ENCODE measurements at places on chromosomes 1 and 21.

DNA sequence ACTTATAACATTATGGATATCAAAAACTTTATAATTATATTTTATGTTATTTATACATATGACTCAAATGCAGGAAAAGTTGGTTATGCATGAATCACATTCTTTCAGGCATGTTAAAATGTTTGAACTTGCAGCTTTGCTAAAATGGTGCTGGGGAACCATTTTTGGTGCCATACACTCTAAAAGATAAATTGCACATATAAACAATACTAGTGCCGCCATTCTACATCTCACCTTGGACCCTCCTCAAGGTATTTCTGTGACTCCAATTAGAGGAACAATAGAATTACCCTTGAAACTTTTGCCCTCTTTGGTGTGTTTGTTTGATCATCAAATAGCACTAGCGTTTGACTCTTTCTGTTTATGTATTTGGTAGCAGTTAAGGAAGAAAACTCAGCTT is 997 bp downstream of the PRKACB start:
- DNase-seq = no peak

GRCh38 chr1:208988811-208989222 is 594.7 kb upstream of the CAMK1G start:
- DNase-seq = peak; percentile 76

GRCh38 chr1:157770442-157771043 is 6.4 kb downstream of the FCRL2 start:
- no peak for DNase-seq

GRCh38 chr1:167328816-167329483 is 108.3 kb downstream of the POU2F1 start:
- no peak for DNase-seq

DNA sequence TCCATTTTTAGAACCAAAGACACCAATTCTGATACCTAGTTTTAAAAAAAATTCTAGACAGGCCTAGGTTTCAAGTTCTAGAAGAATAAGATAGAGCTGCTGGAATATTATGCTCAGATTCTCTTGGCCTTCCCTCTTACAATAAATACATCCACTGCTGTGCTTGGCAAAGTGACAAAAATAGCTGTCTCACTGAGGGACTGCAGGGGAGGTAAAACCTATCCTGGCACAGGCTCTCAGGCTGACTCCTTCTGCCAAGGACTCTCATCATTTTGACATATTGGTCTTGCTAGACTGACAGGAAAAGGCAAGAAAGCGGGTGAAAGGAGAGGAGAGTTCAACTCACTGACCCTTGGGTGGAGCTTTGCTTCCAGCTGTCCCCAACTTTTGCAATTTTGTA is 197.0 kb upstream of the LHX8 start:
- DNase-seq = no peak

DNA sequence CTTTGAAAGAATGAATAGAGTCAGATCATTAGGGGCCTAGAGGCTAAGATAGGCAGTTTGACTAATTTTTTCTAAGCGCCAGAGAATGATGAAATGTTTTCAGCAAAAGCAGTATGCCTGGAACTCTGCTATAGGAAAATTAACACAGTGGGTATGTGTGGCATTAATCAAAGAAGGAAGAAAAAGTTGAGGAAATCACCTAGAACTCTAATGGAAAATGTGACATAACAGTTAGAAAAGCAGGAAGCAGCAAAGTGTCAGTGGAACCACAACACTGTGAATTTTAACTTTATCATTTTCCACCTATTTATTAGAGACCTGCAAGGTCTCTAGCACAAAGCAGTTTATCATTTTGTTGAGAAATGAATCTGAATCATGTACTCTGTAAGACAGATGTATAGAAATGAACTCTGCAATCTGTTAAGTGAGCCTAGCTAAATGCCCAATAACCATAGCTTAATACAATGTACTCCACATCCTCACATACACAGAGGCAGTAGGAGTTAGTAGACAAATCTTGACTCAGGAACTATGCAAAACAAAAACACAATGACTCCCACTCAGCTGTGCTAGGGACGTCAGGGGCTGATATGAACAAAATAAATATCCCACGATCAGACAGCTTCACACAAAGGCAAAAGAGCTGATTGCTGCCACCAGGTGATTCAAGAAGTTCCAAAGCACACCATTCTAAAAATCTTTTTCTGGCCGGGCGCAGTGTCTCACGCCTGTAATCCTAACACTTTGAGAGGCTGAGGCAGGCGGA is 500.7 kb upstream of the NFIA start:
- DNase-seq = no peak

- no peak for DNase-seq
These were observed 38.8 kb upstream of the RGS8 start for GRCh38 chr1:182723200-182723599.

DNA sequence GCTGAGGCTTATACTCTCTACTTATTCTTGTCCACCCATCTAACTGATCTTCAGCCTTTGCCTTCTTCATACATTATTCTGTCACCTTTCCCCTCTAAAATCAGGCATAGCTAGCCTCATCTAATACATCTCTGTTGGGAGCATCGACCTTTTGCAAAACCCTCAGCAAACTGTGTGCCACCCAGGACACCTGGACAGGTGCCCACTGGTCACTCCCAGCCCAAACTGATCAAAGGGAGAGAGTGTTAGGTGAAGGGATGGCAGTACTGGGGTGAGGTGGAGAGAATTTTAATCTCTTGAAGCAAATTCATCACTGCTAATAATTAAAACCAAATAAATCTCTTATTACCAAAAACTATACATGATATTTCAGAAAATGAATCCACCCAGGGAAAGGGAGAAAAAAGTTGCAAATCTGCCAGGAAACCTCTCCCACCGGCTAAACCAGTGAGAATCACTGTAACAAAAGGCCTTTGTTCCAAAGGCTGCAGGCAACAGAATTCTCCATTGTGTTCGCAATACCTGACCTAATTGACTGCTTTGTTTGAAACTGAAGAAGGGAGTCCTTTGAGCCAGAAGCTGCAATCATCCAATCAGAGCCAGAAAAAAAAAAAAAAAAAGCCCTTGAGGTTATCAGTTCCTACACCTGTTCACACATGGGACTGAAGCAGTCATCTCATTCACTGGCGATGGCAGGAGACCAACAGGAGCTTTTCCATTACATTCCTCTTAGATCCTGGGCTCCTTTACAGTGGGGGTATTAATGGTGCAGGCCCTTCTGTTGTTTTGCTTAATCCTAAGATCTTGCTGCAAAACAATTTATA is 172.6 kb downstream of the APP start:
- DNase-seq = no peak

DNA sequence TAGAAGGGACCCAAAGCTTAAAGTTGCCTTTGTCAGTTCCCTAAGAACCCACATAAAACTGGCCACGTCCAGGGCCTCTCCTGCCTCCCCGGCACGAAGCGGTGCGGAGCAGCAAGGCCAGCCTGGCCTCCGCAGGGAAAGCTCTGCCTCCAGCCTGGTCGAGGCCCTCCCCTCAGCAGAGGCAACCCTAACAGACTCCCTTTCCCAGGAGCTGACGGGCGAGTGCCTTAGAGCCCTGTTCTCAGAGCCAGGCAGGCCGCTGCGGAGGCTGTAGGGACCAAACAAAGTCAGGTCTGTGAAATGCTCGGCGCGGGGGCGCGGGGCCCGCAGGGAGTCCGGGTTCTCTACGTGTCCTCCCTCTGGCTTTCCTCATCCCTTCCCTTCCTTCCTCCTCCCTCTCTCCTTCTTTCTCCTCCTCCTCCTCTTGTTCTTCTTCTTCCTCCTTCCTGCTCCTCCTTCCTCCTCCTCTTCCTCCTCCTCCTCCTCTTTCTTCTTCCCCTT is 40.7 kb downstream of the RIPK4 start:
- DNase-seq = no peak

DNA sequence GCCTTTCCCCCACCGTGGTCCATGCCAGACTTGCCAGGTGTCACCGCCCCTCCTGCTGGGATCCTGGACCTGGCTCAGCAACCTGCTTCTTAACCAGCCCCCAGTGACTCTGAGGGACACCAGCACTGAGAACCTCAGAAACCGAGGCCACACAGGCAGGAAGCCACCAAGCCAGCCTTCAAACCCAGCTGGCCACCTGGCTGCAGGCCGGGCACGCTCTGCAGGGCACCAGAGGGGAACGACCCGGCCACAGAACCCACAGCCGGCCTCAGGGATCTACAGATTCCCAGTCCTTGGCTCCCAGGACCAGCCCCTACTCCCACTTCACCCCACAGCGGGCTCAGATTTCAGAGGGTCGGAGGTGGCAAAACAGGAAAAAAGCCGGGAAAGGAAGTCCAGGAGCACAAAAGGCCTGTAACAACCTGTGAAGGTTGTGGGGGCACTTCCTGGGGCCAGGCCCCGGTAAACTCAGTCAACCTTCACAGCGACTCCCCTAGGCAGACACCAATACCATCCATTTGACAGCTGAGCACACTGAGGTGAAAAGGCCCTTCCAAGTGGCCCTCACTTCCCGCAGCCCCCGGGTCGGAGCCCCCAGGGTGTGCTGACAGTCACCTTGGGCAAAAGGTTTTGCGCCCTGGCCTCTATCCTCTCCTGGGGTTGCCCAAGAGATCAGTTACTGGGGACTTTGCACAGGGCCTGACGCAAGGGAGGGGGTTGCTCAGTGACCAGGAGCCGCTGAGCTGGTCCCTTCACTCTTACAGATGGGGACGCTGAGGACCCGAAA is 14.1 kb downstream of the RUNX3 start:
- no peak for DNase-seq

GRCh38 chr1:80384083-80384830 is 1377.7 kb upstream of the ADGRL4 start:
- no peak for DNase-seq

DNA sequence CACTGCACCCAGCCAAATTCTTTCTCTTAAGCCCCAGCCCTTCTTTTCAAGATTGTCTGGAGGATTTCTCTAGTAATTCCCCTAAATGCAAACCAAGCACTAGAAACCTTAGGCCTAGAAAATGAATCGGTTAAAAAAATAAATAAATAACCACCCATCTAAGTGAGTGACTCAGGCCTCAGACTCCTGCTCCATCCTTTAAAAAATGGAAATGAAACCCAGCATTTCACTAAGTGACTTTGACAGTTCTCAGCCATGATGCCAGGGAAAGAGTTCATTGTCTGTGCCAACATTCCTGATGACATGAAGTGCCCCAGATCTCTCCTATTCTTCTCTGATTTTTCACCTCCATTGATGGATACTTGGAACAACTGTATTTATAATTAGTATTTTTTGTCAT is 415.2 kb upstream of the DAB1 start:
- no peak for DNase-seq

GRCh38 chr1:39590546-39590945 is 14.0 kb upstream of the PABPC4 start:
- DNase-seq = no peak

GRCh38 chr1:28928314-28928941 is 14.1 kb downstream of the EPB41 start:
- no peak for DNase-seq

GRCh38 chr1:212760126-212760823 is 31.3 kb downstream of the NSL1 start:
- DNase-seq = no peak

- DNase-seq = no peak
These were observed 1.1 kb downstream of the COL9A2 start for GRCh38 chr1:40315795-40316594.

DNA sequence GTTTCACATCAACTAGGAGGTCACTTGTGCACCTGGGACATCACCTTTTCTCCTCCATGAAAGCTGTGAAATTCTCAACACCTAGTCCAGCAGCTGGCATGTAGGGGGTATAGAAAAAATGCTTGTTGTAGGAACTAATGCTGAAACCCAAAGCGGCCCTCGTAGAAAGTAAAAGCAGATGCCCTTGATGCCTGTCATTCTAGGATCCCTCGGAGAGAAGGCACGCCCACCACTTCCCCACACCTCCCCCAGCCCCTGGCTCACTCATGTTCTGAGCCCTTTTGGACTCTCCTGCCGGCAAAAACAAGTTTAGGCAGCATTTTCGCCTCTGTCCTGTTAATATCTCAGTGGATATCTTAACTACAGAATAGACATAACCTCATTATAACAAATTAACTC is 36.5 kb downstream of the RIPK4 start:
- DNase-seq = no peak

DNA sequence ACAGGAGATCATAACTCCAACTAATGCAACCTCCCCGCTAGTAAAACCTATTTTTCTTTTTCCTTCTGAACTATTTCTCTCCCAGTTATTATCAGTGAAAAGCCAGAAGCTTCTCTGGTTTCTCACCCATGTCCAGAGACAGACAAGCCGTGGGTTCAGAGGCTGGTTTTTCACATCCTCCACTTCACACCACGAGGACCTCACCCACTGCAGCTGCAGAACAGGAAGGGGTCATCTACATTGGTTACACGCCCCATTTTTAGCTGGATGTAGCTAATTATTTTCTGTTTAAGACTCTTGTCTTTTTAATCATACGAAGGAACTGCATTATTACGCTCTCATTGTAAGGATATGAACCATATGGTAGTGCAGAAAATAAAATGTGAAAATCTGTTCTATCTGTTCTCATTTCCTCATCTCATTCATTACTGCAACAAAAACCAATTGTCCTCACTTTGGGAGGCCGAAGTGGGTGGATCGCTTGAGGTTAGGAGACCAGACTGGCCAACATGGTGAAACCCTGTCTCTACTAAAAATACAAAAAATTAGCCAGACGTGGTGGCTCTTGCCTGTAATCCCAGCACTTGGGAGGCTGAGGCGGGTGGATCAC is 39.1 kb upstream of the CLDN14 start:
- no peak for DNase-seq

GRCh38 chr1:211616231-211616964 is 37.4 kb upstream of the SLC30A1 start:
- no peak for DNase-seq

- no peak for DNase-seq
These were observed 72.8 kb upstream of the NR5A2 start for GRCh38 chr1:199954699-199955098.

- no peak for DNase-seq
These were observed 411.3 kb downstream of the NPHP4 start for GRCh38 chr1:5580926-5581325.

- DNase-seq = no peak
These were observed 13.2 kb downstream of the SYT11 start for GRCh38 chr1:155872527-155872926.

DNA sequence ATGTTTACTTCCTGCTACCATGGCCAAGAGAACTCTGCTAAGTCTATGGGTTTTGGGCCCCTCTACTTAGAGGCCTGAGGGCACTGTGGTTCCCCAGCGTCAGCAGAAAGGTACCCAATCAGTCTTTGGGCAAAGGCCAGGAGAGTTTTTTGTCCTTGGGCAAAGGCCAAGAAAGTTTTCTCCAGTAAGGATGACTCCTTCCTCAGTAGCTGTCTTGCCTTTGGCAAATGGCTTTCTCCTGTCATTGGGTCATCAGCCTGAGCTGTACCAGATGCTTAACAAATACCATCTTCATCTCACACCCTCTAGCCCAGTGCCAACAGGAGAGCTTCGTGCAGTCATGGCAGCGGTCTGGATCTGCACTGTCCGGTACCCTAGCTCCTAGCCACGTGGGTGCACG is 199.3 kb upstream of the TMEM51 start:
- DNase-seq = no peak

GRCh38 chr1:183585038-183585437 is 5.2 kb downstream of the NCF2 start:
- no peak for DNase-seq

Data from HTR-8/SVneo (cell line).